Muscle of leg (tissue), 16 donors: ENCODE measurements at places on chromosomes 7 and 10. TPM values are rescaled to one million over a fixed set of nuclear protein-coding genes. Genes with fewer than 3 reads are reported as not detected.
A peak's percentile ranks its signal among the peaks of the same experiment; 100 is the strongest.

DNA sequence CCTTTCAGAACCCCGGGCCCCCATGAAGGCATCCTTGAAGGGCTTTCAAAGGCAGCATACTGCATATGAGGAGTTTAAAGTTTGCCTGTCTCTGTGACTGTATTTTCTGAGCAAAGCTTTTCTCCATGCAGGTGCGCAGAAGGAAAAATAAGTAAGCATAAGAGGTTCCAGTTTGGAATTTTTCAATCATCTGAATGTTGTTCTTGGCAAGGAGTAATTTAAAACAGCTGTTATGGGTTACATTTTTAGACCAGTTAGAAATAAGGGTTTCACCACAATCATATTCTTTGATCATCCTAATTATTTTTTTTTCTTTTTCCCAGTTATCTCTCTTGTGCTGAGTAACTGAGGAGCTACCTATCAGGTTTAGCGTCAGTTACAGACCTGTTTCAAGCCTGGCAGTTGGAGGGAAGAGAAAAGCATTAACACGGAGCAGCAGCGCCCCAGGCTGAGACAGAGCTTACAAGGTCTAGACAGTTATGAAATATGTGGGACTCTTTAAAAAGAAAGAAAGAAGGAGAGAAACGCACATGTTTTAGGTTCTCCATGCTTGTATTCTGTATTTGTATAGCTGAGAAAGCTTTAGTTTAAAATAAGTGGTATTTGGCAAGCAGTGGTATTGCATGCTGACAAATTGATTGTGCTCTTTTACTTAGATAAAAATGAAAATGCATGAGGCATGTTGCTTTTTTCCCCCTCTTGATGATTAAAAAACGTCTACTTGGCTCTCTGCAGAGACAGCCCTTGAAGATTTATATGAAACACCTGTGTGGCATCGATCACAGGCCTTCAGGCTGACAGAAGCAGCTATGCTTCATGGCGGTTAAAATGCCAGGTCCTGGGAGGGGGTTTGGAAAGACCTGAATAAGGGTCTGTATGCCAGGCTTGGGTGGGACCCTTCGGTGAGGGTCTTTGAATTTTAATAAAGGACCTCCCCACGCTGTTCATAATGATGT lies 157.6 kb downstream of the GRK5 start:
- peak; percentile 75 for DNase-seq

- DNase-seq = no peak
Observed at GRCh38 chr10:1210667-1211066, 154.5 kb downstream of the WDR37 start.

GRCh38 chr10:70255329-70256299 lies 22.4 kb upstream of the PPA1 start:
- peak; percentile 25 for DNase-seq

- DNase-seq = peak; percentile 60
Observed at GRCh38 chr7:123797673-123798531, 47.1 kb upstream of the HYAL4 start.

DNA sequence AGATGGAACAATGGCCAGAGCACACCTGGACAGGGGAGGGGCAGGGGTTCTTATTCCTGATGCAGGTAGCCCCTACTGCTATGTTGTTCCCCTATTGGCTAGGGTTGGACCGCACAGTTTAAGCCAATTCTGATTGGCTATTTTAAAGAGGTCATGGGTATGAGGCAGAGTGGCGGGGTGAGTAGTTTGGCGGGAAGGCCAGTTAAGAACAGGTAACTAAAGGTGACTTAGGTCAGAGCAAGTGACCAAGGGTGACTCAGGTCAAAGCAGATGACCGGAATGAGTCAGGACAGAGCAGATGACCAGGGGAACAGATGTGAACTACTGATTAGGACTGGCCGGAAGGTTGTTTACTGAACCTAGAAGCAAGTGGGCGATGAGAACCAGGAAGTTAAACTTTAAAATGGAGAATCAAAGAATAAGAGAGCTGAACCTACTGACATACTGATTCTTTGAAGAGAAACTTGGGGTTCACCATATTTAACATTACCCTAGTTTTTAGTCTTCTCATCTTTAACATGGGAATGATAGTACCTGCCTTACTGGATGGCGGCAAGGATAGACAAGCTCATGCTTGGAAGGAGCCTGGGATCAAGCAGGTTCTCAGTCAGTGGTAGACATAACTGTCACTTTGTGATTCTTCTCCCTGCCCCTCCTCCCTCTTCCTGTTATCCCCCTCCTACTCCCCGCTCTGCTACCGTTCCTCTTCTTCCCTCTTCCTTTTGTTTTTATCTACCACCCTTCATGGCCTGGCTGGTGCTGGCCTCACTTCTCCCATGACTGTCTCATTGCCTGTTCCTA lies 55.0 kb downstream of the CCNY start:
- no peak for DNase-seq

- no peak for DNase-seq
Observed at GRCh38 chr10:10865303-10865702, 152.4 kb upstream of the CELF2 start.

DNA sequence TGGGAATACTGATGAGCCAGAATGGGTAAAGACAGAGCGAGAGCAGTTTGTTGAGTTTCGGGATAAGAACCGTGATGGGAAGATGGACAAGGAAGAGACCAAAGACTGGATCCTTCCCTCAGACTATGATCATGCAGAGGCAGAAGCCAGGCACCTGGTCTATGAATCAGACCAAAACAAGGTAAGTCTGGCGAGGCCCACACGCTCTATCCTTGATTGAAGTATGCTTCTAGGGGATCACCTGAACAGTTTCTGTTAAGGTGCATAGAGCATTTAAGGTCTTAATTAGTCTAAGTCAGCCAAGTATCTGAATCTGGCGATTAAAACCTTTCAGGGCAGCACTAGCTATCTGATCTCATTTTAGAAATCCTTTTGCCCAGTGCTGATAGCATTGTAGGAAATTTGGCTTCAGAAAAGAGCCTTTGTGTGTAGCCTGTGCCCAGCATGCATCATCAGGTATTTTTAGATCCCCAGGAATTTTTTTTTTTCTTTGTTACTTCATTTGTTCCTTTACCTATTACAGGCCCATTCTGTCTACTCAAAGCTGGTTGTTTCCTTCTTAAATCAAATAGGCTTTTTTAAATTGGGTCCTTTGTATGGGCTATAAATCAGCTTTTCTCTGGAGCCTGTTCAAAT lies 8.0 kb downstream of the OPN1SW start:
- no peak for DNase-seq

GRCh38 chr7:22631730-22632129 lies 95.3 kb upstream of the IL6 start:
- no peak for DNase-seq

DNA sequence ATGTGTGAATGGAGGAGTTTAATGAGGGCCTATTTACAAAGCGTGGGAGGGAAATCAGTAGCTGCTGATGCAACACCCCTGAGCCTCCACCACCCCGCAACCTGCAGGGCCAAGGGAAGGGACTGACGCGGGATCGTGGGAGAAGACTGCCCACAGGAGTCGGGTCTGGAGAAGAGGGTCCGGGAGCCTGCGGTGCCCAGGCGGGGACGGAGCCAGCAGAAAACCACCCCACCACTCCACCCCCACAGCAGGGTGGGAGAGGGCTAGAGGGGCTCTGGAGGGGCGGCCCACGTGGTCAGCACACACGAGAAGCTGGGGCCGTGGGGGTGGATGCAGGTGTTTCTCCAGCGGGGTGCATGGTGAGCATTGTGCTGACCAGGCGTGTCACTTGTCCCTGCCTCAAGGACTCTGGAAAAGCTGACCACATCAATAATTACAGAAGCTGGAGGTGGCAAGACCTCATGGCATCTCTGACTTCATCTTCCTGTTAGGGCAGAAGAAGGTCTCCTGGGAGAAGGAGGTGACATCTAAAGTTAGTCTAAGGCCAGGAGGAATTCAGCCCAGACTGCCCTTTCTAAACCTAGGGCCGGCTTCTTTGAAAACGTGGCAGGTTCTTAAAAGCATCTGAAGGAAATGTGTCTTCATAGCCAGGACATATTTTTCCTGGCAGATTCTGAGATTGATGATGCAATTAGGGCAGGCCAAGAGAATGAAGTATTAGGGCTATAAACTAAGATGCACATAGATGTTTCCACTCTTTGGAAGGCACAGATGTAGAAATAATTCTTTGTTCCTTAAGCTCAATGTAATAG lies 150.9 kb downstream of the RGS10 start:
- peak; percentile 93 for DNase-seq

DNA sequence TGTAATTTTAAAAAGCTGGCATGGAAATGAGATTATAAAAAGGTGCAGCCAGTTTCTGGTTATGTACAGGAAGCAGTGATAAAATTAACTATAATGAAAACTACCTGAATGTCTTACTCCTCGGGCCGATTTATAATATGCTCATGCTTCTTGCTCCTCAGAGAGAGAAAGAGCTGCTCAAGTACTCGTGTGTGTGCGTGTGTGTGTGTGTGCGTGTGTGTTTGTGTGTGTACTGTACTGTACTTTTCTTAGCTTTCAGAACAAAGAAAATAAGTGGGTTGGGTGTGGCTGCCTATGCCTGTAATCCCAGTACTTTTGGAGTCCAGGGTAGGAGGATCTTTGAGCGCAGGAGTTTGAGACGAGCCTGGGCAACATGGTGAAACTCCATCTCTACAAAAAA lies 96.6 kb upstream of the NMT2 start:
- no peak for DNase-seq

DNA sequence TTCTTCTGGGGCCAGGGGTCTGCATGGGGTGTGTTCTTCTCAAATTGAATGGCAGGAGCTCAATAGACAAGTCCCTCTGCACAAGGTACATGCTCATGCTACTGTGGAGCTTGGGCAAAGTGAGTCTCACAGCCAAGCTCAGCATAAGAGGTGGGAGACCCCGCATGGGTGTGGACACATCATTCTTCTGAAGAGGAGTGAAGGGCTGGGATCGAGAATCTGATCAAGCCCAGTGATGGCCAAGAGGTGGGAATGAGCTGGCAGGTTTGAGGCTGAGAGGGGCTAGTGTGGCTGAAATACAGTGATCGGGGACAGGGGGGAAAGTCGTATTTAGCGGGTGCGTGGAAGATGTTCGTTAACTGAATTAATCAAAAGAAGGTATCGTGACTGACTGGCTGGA lies 32.6 kb downstream of the CDH23 start:
- DNase-seq = no peak

GRCh38 chr7:28520074-28521015 lies 108.0 kb downstream of the CREB5 start:
- DNase-seq = peak; percentile 50

- peak; percentile 78 for DNase-seq
Observed at GRCh38 chr10:128324058-128324827, 198.0 kb upstream of the MKI67 start.

DNA sequence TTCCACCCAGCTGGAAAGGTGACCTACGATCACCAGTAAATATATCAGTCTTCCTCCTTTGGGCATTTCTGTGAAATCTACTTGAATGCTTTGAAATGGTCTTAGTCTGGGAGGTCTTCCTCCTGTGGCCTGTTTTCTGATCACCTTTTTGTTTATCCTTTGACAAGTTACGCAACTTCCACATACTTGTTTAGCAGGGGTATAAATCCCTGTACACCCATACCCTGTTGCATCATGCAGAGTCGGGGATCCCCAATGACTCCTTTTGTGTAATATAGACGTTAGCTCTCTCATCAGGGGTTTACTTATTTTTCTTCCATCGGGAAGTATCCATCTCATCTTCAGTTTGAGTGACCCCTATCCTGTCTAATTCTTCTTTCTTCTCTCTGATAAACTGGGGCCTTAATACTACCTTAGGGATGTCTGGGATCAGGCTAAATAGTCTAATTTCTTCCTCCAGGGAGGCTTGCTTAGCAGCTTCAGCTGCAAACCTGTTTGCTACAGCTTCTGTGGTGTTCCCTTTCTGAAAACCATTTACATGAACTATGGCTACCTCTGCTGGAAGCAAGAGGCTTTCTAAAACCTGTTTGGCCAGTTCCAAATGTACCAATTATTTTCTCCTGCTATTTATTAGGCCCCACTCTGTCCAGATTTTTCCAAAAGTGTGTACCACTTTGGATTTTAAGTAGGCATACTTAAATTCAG lies 25.8 kb downstream of the MAPK8 start:
- DNase-seq = no peak

DNA sequence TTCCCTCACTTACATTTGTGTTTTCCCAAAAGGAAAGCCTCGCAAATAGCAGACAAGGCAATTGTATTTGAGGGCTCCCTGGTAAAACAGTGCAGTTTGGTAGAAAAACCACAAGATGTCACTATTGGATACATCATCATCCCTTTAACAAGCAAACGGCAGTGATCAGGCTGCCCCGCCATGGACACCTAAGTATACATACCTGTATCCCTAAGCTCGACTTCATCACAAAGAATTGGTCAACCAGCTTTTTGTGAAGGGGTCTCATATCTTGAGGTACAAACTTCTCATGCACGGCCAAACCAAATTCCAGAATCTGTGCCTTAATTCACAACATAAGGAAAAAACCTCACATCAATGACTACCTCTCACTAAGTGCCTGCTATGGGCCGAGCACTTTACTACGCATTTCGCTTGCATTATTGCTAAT lies 179.5 kb upstream of the IMMP2L start:
- DNase-seq = peak; percentile 73

- DNase-seq = no peak
Observed at GRCh38 chr10:51770709-51771108, 71.3 kb upstream of the CSTF2T start.

GRCh38 chr7:155131090-155131489 lies 61.0 kb downstream of the HTR5A start:
- no peak for DNase-seq

GRCh38 chr10:29691564-29692072 lies 56.8 kb upstream of the SVIL start:
- peak; percentile 94 for DNase-seq

DNA sequence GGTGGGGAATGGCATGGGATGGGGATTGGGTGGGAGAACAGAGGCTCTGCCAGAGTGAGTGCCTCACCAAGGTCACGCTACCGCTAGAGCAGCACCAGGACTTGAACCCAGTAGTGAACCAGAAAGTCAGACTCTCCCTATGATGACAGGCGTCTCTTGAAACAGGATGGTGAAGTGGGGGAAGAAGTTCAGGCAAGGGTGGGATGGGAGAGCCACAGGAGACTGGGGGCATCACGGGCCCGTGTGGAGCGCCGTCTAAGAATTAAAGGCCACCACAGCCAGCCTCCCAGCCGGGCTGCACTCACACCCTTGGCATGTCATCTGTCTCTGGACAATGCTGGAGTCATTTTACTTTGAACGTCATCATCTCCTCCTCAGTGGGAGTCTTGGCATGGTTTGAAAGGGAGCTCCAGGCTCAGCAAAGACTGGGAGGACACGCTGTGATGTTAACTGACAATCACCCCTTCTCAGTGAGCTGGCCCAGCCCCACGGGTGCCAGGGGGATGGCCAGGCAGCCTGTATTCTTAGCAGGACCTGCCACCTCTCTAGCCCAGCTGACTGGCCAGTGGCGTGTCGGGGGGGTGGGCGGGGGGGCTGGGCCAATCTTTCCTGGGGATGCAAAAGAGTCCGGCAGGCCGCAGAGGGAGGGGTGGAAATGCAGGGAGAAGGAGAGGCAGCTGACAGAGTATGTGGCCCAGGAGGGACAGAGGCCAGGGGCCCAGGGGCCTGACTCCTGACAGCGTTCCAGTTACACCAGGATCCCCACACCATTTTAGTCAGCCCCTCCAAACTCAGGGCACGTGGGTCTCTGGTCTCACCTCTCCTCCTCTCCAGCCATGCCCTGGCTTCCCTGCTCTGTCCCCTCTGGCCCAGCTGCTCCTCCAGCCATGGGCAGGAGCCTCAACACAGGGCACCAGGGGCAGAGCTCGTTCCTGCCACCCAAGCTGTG lies 96.2 kb downstream of the VOPP1 start:
- no peak for DNase-seq

The ODAD2 gene
- 0.45 TPM for polyA plus RNA-seq

The SH2D4B gene
- not detected for polyA plus RNA-seq

The VAX1 gene
- polyA plus RNA-seq = not detected

The OR2A42 gene
- 0.13 TPM for polyA plus RNA-seq

The TOMM7 gene
- 889 TPM for polyA plus RNA-seq

The VSTM4 gene
- 51.5 TPM for polyA plus RNA-seq

The C10orf105 gene
- 0.18 TPM for polyA plus RNA-seq

The FLNC gene
- 541 TPM for polyA plus RNA-seq

The GPR26 gene
- polyA plus RNA-seq = not detected
